ENCODE measurements at places on chromosomes 7 and 10.
A peak's percentile ranks its signal among the peaks of the same experiment; 100 is the strongest.

DNA sequence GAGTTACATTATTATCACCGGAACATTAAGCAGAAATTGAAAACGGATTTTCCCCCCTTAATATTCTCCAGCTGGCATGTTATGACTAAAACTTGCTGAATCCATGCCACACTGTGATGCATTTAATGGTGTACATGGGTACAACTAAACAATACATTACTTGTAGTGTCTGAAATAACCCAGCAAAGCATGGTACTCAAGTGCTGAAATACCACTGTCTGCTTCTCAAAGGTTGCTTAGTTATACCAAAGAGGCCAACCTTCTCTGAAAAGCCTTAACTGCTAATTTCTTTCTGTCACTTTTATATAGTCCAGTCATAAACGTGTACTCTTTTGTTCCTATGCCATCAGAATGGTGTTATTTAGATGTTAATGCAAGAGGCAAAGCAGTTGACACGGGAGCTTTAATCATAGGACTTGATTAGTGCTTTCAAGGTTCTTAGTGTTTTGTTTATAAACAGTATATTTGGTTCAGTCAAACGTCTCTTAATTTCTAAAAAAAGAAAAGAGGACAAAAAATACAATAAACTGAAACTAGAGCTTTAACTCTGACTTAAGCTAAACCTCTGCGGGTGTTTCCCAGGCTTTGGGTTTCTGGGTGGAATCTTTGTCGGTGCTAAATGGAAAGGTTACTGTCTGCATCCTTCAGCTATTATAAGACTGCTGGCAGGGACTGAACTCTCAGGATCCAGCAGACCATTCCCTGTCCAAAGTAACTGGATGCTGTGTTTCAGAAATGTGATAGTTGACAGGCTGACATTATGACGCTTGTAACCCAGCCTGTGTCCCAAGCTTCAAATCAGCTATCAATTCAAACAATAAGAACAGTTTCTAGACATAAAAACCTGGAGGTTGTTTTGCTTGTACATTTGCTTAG is 202.6 kb downstream of the PPP1R3A start:
- no peak for DNase-seq

DNA sequence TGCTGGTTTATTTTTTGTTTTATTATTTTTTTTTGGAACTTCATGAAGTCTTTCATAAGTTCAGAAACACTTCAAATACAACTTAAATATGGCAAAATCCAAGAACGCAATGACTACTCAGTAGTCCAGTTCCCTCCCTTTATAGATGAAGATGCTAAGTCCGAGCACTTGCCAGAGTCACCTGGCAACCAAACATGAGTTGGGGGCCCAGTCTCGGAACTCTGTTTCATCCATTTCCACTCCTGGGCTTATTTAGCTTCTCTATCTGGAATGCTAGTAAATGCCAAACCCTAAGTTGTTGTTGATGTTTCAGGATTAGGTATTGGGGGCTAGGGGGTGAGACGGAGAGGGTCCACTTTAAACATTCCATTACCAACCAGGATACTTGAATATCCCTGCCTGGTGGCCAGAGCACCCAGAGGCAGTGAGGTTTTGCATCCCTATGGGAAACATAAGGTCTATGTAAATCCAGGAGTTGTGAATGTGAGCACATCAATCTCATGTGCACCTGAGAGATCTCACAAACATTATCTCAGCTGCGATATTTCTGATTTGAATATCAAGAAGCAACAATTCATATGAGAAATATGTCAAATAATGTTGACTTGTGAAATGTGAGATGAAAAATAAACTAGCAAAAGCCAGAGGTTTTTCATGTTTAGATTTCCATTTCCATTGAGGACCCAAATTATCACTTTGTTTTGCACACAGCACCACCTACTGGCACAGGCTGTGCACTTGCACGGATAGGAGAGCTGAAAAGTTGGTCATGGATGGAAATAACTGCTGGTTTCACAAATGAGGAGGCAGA is 129.3 kb downstream of the PKD1L1 start:
- DNase-seq, result peak; percentile 23

DNA sequence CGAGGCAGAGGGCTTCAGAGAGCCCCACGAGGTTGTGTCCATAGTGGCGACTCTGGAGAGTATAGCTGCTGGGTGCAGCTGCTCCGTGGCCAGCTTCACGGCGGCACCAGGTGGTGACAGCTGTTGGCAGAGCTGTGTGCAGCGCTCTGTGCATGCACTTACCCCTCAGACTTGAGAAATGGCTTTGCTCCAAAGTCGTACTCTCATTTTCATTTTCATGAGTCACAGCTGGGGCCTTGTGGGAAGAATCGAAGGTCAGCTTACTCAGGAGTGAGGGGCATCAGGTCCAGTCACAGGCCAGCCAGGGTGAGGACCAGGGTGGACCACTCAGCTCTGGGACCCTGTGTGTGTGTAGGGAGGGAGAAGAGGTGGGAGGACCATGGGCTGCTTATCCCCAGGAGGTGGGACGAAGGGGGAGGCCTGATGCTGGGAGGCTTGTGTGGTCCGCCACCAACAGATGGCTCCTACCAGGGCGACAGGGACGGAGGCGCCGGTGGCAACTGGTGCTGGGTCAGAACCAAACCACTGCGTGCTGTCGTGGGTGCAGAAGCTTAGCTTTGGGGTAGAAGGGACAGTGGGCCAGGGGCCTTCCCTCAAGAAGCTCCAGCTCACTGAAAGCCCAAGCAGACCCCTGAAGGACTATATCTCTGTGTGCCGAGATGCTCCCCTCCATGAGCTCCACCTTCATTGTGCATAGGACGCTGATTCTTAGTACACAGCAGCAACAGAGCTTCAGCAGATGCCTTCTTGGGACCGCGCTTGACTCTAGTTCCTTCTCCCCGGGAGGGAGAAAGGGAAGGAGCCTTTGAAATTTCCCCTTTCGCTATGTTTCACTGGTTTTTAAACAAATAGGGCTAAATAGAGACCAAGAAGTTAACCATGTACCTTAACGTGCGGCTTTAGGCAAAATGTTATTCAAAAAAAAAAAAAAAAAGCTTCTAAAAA is 225.0 kb downstream of the CELF2 start:
- DNase-seq, result no peak

DNA sequence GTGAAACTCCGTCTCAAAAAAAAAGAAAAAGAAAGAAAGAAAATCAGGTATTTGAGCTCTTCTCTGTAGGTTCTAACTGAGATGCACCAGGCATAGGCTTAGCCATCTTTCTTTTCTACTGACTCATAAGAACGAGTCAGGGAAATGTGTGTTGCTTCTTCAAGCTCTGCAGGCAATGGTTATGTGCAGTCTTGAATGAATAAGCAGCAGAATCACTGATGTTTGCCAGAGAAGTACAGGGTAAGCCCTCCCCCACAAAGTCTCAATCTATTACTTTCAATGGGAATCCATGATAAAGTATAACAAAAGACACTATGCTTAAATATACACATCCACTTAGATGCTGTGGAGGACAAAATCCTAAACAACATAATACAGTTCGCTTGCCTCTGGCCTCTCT is 239.2 kb downstream of the PARD3 start:
- no peak for DNase-seq

- DNase-seq, result no peak
These were observed 98.0 kb downstream of the RALA start for GRCh38 chr7:39721345-39721744.
